ENCODE measurements at places on chromosomes 7 and 10.

DNA sequence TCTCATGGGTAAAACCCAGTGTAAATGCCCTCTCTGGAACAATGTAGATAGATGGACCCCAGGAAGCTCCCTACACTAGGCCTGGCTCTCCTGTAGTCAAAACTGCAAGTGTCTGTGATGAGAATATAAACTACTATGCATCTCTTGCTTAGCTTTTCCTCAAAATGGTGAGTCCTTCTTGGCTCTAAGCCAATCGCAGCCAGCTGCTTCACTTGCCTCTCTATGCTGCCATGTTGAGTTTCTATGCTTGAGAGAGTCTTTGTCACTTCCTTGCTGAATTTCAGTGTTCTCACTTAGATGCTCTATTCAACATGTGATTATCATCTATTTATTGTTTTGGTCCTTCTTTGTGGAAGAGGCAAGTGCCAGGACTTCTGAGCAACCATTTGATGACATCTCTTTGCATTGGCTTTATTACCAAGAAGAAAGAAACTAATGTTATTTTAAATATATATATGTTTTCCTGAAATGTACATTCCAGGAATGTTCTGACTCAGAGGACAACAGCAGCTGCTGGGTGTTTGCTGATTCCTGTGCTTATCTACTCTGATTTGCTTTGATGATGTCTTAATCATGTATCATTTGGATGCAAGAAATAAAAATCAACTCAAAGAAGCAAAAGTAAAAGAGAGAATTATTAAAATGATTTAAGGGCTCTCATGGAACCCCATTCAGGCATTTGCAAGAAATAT lies 16.6 kb downstream of the TAS2R40 start:
- DNase-seq = no peak

- DNase-seq = no peak
These were observed 60.7 kb downstream of the OTUD1 start for GRCh38 chr10:23499372-23500132.

- no peak for DNase-seq
These were observed 19.9 kb upstream of the INSYN2A start for GRCh38 chr10:127216274-127216673.

- no peak for DNase-seq
These were observed 15.1 kb upstream of the ZMIZ1 start for GRCh38 chr10:79053481-79054202.

DNA sequence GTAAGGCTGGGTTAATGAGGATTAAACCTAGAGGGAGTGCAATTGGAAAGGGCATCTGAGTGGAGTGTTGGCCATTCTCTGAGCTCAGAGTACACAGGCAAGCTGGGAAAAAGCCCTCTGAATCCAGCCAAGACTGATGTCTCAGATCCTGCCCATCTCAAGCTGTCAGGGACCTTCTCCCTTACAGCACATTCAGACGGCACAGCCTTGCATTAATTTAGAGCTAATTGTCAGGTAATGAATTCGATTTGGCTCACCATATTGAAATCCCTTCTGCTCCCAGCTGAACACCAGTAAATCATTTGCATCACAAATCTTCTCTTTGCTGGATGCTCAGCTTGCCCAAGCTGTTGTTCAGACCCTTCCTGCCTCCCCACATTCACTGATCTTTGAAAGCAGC lies 399.3 kb upstream of the PODXL start:
- no peak for DNase-seq

GRCh38 chr7:81525841-81526240 lies 244.0 kb downstream of the HGF start:
- DNase-seq = no peak

DNA sequence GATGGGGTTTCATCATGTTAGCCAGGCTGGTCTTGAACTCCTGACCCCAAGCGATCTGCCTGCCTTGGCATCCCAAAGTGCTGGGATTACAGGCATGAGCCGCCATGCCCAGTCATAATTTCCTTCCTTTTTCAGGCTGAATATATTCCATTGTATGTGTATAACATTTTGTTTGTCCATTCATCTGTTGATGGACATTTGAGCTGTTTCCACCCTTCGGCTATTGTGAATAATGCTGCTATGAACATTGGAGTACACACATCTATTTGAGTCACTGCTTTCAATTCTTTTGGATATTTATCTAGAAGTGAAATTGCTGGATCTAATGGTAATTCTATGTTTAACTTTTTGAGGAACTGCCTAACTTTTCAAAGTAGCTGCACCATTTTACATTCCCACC lies 34.6 kb downstream of the TLX1 start:
- DNase-seq = peak; percentile 30

DNA sequence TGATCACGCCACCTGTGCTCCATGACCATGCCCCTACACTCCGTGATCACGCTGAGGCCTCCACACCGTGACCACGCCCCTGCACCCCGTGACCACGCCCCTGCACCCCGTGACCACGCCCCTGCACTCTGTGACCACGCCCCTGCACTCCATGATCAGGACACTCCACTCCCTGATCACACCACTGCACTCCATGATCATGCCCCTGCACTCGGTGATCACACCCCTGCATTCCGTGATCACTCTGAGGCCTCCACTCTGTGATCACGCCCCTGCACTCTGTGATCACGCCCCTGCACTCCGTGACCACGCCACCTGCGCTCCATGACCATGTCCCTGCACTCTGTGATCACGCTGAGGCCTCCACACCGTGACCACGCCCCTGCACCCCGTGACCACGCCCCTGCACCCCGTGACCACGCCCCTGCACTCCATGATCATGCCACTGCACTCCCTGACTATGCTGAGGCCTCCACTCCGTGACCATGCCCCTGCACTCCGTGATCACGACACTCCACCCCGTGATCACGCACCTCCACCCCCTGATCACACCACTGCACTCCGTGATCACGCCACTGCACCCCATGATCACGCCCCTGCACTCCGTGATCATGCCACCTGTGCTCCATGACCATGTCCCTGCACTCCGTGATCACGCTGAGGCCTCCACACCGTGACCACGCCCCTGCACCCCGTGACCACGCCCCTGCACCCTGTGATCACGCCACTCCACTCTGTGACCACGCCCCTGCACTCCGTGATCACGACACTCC lies 27.7 kb downstream of the STK32C start:
- no peak for DNase-seq

GRCh38 chr7:83161186-83161585 lies 1.5 kb downstream of the PCLO start:
- peak; percentile 1 for DNase-seq

GRCh38 chr10:131746241-131746711 lies 154.5 kb upstream of the PPP2R2D start:
- no peak for DNase-seq

DNA sequence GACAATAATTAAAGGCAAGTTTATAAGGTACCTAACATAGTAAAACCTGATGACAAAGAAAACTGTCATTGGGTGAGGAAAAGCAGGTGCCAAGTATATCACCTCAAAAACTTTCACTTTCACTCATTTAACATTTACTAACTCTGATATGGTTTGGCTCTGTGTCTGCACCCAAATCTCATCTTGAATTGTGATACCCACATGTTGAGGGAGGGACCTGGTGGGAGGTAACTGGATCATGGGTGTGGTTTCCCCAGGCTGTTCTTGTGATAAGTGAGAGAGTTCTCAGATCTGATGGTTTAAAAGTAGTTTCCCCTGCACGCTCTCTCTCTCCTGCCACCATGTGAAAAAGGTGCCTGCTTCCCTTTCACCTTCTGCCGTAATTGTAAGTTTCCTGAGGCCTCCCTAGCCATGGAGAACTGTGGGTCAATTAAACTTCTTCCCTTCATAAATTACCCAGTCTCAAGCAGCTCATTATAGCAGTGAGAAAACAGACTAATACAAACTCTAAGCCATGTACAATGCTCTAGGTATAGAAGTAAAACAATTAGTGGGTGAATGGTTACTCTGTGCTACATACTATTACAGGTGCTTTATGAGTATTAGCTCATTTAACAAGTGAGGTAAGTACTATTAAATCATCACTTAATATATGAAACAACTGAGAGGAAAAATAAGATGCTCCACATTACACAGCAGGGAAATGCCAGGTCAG lies 199.0 kb downstream of the CHCHD3 start:
- DNase-seq = no peak

GRCh38 chr10:5940807-5941218 lies 36.5 kb downstream of the IL15RA start:
- DNase-seq = no peak

DNA sequence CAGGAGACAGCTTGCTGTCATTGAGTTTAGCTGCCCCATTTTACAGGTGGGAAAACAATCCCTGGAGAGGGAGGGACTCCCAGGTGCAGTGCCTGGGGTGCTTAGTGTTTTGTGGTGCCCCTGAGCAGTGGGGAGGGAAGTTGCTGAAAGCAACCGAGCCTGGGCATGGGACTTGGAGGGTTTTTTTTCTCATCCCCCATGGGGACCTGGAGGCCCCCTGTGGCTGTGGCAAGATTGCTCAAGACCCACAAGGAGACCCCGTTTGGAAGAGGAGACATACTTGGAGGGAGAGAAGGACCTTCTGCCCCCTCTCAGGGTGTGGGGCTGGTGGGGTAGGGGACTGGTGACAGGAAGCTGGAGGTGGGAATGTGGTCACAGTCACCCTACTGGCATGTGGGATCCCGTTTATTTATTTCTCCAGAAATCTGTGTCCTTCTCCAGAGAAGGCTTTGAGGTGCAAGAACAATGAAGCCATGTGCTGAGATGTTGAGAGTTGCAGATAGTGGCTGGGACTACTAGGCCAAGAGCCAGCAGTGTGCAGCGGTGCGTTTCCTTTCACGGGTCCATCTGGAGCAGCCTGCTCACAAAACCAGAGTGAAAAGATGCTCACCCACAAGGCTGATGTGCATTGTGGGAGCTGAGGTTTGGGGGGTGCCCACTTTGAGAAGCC lies 21.5 kb downstream of the ZMIZ1 start:
- DNase-seq = peak; percentile 46

DNA sequence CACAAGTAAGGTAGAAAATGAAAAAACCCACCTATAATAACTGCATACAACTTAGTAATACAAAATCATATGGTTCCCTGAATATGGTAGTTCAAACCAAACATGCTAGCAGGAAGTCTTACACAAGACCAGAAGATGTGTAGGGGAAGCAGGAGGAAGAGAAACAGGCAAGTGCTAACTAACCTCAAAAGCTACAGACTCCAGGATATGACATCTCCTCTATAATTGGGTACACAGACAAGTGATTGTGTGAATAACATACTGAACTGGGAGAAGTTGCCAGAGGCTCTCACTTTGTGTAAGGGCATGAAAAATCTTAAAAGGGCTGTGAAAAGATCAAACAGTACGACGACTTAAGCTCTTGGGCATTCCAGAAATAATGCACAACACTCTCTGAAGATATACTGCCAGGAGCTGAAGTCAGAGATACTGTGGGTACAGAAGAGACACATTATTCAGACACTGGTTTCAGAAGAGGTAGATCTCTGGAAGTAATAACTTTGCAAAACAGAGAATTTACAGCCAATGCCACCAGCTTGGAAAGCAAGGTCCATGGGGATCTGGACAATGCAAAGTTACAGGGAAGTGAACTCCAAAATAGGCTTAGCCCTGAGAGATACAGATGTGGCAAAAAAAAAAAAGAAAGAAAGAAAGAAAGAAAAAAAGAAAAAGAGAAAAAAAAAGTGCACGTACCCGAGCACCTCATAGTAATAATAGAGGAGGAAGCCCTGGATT lies 767.2 kb downstream of the TNS3 start:
- peak; percentile 13 for DNase-seq

DNA sequence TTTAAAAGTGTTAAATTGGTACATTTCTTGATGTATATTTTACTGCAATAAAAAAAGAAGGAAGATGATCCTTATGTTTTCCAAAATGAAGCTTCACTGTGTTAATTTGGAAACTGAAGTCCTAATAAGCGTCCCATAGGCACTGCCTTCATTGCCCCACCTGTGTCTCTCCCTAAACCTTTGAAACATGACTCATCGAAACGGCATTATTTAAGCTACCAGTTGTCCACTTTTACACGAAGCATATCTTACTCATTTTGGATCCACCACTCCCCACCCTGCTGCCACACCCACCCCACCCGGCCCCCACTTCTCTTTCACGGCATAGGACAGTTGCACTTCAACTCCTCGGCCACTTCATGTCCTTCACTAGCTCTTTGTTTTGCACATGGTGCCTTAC lies 85.5 kb downstream of the KIAA1549 start:
- no peak for DNase-seq

GRCh38 chr10:69558559-69558958 lies 14.7 kb downstream of the NEUROG3 start:
- no peak for DNase-seq

- DNase-seq = no peak
These were observed 2.9 kb upstream of the CFAP46 start for GRCh38 chr10:132945125-132945893.

GRCh38 chr7:1865571-1866255 lies 195.6 kb downstream of the ELFN1 start:
- no peak for DNase-seq

DNA sequence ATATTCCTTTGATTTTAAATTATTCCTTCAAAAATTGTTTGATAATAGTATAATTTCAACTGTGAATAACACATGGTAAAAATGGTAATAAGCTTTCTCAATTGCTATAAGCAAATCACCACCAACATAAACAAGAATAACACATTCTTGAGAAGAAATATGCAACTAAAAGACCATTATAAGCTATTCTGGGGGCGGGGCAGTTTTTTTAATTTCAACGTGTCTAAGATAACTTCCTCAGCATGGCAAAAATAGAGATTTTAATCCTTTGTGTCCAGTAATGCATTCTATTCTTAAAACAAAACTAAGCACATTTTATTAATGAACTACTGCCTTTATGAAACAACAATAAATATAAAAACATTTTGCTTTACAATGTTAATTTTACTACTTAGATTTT lies 1.5 kb downstream of the DNAJC12 start:
- DNase-seq = no peak

- DNase-seq = peak; percentile 34
These were observed 339.1 kb downstream of the ATRNL1 start for GRCh38 chr10:115432188-115432819.

GRCh38 chr7:141676618-141677017 lies 25.3 kb downstream of the DENND11 start:
- no peak for DNase-seq

- no peak for DNase-seq
These were observed 50.7 kb upstream of the CABCOCO1 start for GRCh38 chr10:61612009-61612408.

DNA sequence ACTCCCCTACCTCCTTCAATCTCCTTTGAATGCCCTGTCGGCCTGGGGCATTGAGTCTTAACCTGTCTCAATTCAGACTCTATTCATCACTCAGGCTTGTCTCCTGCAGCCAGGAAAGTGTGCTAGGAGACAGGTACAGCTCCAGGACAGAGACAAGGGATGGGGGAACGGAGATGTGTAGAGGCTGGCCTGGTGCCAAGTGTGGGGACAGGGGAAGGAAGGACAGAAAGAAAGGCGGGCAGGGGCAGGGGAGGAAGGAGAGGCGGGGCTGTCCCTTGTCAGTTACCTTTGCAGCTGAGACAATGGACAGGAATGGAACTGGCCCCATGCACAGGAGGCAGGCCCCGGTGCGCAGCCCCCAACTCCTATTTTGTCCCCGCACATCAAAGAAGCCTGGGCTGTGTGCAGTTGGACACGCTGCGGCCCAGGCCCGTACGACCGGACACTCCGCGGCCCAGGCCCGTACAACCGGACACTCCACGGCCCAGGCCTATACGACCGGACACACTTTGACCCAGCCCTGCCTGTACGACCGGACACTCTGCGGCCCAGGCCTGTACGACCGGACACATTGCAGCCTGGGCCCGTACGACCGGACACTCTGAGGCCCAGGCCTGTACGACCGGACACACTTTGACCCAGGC lies 36.9 kb downstream of the CHST15 start:
- no peak for DNase-seq

GRCh38 chr7:151062399-151063211 lies 3.2 kb downstream of the SLC4A2 start:
- DNase-seq = no peak

- DNase-seq = no peak
These were observed 217.4 kb downstream of the WDR37 start for GRCh38 chr10:1273372-1274105.
